Stimulated activated CD8-positive, alpha-beta memory T cell treated with anti-CD3 and anti-CD28 coated beads, Interleukin-2, amount 100 ng/mL, for 48 hours (primary cell): ENCODE measurements at places on chromosomes 7 and 10.

GRCh38 chr10:69861251-69862240 is 59.8 kb downstream of the COL13A1 start:
- DNase-seq: no peak

DNA sequence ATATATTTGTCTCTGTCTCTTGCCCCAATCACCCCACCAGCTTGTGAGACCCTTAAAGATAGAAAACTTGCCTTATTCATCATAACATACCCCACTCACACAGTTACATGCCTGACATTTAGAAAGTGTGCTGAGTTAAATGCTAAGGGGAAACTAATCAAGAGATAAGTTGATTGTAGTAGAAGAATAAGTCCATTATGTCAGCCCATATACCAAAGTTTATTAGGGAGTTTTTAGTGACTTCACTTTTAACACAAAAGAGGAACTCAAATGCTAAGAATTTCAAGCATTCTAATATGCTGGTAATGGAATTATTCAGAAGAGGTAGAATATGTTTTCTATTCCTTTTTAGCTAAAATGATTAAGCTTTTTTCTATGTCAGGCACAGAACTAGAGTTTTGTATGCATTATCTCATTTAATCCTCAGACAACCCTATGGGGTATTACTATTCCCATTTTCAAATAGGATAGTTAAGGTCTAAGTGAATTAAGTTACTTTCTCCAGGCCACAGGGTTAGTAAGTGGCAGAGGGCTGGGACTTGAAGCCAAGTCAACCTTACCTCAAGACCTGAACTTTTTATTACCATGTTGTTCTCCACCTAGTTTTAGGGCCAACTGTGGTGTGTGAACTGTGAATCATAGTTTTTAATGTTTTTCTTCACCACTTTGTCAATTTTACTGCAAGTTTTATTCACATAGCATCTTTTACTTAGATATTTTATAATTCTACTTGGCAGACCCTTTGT is 19.6 kb downstream of the ASAH2 start:
- no peak for DNase-seq

DNA sequence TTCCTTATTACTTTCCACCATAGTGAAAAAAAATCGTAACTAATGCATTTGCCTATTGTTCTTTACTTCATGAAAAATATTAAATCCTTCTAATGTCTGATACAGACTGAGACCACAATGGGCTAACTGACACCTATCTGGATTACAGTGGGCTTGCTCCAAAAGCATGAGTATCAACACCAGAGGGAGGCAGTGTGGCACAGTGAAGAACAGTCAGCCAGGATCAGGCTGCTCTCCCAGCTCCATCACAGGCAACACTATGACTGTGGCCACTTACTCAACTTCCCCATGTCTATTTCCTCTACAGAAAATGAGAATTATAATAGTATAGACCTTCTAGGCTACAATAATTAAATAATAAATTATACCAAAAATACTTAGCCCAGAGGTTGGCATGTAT is 97.2 kb downstream of the SLC25A13 start:
- no peak for DNase-seq

DNA sequence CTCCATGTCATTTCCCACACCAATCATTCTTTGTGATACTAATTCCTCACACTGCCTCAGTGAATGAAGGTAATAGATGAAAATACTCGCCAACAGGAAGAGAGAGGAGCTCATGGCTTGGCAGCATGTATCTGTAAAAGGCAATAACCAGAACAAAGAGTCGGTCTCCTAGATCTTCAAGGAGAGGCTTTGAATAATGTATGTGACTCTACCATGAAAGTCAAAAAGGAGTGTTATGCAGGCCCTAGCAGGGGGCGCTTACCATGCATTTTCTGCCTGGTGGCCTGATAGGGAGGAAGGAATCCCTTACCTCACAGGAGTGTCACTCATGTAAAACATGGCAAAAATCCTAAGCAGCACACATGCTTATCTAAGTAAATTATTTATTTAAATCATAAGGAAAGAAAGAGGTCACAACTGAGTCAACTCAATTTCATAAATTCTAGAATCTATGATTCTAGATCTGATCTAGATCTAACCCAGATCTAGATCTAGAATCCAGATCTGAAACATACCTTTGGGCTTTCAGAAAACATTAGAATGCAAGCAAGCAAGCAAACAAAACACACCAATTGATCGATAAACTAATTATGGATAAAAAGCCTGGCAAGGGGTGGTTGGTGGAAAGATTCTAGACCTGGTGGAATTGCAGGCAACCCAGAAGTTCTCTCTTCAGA is 226.3 kb upstream of the KLF6 start:
- DNase-seq: no peak

GRCh38 chr7:3918576-3918975 is 617.5 kb downstream of the SDK1 start:
- no peak for DNase-seq

GRCh38 chr7:42768045-42768444 is 143.8 kb downstream of the C7orf25 start:
- no peak for DNase-seq

GRCh38 chr10:123831259-123831658 is 60.3 kb downstream of the CPXM2 start:
- no peak for DNase-seq

- no peak for DNase-seq
Observed at GRCh38 chr10:46544989-46545791, 11.3 kb downstream of the GPRIN2 start.

GRCh38 chr7:115297656-115298055 is 375.8 kb downstream of the MDFIC start:
- DNase-seq: no peak

GRCh38 chr10:86449926-86450558 is 71.5 kb downstream of the WAPL start:
- DNase-seq: no peak

DNA sequence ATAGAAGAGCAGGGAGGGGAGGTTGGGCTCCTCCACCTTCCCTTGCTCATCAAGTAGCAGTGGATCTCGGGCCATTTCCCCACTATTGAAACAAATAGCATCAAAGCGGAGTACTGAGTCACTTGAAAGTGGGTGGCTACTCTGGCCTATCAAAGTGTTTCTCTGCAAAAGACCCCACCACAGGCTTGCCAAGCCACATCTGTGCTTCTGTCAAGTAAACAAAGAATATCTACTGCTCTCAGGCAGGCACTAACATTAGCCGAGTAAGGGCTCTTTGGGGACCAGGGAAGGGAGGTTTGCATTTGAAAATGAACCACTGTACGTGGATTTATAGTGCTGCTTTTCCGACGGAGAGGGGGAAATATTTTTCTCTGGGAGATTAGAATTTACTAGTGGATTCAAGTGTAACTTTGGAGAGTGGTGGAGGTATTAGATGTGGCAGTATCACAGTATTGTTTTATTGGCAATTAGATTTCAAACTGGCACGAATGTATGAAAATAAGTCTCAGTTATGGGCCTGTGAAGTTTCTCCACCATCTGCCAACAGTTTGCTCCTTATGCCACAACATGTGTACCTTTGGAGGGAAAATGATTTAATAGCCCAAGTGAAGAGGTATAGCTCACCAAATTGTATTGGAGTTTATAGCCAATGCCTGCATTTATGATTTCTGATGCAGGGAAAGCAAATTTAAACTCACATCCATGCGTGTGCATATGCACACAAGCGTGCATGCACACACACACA is 97.5 kb downstream of the RPS24 start:
- no peak for DNase-seq

GRCh38 chr7:139783647-139784385 is 6.0 kb upstream of the HIPK2 start:
- no peak for DNase-seq

DNA sequence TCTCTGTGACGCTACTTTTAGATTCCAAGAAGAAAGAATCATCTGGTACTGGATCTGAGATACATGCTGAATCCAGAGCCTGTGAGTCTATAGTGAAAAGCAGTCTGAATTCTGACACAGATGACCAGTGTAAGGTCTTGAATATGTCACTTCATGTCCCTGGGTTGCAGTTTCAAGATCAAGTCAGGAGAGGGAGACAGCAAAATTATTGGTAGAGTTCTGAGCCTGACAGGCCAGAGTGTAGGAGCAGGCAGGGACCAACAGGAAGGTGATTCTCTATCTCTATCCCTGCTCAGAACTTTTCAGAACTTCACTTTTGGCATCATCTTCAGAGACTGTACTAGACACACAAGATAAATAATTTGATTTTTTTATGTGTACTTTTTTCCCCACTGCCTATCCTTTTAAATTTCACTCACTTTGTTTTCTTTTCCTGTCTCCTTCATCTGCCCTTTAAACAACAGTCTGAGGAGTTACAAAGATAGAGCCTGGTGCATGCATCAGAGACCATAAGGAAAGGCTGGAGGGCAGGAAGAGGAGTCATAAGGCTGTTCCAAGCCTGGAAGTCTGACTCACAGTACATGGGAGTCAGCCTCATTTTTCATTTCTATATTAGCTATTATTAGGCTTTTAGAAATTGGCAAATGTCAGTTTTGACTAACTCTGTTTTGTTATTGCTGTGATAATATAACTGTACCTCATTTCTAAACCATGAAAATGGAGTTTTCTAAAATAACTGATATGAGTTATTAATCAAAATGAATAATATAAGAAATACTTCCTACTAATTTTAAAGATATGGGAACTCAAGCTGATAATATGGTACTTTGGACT is 120.2 kb upstream of the TMEM229A start:
- no peak for DNase-seq

GRCh38 chr7:80775482-80775881 is 137.0 kb downstream of the CD36 start:
- no peak for DNase-seq

GRCh38 chr7:101838837-101839483 is 21.5 kb downstream of the CUX1 start:
- no peak for DNase-seq
